ENCODE measurements at places on chromosomes 1 and 21.
A peak's percentile ranks its signal among the peaks of the same experiment; 100 is the strongest.

DNA sequence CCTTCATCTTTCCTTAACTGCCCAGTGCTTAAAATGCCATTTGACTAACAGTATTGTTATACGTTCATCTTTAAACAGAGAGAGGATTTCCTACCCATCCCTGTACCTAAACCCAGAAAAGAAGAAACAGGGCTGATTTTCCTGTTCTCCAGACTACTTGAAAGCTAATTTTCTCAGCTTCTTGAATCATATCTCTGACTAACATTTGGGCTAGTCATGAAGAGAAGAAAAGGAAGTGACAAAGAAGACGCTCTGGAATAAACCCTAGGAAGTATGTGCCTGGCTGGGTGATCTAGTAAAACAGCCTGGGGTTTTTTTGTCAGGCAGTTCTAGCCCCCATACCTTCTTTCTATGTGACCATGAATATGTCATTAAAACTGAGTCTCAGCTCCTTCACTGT, 44.8 kb upstream of the SGIP1 start:
- DNase-seq: no peak

GRCh38 chr1:114164840-114165543, 11.3 kb upstream of the SYT6 start:
- no peak for DNase-seq

- no peak for DNase-seq
Observed at GRCh38 chr1:96365076-96365475, 356.5 kb upstream of the PTBP2 start.

DNA sequence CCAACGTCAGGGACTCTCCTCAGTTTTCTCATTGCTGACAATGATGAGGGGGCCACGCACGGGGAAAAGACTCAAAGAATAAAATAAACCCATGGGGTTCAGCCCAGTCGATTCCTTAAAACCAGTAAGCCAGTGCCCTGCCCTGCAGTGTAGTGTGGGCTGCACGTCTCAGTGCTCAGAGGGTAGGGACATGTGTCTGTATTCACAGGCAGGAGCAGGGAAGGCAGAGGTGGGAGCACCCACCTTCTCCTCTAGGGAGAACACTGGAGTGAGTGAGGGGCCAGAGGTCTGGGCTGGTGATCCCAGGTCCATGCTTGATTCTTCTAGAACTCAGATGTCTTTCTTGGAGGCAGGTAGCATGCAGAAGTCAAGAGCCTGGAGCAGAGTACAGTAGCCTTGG, 303.6 kb downstream of the MATN1 start:
- DNase-seq: no peak

DNA sequence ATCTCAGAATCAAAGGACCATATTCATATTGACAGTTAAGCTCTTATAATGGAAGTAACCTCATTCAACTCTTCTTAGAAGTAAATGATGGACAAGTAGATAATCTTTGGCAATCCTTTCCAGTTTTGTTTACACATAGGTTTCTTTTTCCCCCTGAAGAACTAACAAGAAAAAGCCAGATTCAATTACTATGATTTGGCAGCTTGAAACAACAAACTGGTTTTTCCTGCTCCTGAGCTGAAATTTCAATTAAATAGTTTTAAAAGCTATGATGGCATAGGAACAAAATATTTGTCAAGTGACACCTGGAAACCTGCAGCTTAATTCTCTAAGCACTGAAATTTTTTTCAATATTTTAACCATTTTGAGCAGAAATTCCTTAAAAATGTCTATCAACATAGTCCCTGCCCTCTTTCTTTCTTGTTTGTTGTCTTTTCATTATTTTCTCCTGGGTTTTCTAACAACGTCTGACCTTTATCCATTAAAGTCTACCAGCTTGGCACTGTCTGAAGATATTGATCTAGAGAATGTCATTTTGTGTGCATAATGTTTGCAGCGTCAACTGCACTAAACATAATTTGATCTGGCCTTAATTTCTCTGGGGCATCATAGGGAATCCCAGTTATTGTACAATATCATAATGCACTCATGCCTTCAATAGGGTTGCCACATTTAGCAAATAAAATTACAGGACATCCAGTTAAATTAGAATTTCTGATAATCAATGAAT, 4.0 kb upstream of the SLC35A3 start:
- DNase-seq: no peak

- DNase-seq: no peak
Observed at GRCh38 chr1:226719596-226720387, 19.3 kb downstream of the ITPKB start.

DNA sequence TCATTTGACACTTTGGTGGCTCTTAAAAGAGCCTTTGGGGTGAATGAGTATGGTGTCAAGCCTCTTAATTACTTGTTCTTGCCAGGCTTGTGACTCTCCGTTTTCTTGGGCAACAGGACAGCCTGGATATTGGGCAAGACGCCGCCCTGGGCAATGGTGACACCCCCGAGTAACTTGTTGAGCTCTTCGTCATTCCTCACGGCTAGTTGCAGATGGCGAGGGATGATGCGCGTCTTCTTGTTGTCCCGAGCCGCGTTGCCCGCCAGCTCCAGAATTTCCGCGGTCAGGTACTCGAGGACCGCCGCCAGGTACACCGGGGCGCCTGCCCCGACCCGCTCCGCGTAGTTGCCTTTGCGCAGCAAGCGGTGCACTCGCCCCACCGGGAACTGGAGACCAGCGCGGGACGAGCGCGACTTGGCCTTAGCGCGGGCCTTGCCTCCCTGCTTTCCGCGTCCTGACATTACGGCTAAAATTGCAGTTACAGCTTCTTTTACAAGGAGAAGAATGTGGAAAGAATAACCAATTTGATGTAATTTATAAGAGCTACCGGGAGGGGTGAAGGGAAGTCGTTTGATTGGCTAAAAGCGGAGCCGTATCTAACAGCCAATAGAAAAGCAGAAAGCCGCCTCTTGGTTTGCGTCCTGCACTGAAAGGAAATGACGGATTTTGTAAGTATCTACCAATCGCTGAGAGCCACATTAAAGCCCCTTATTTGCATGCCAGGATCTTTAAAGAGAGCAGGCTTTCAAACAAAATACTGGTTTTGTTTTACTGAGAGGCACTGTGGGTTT, 11.7 kb upstream of the BOLA1 start:
- peak; percentile 96 for DNase-seq

- no peak for DNase-seq
Observed at GRCh38 chr21:36949171-36950141, 17.0 kb downstream of the HLCS start.

DNA sequence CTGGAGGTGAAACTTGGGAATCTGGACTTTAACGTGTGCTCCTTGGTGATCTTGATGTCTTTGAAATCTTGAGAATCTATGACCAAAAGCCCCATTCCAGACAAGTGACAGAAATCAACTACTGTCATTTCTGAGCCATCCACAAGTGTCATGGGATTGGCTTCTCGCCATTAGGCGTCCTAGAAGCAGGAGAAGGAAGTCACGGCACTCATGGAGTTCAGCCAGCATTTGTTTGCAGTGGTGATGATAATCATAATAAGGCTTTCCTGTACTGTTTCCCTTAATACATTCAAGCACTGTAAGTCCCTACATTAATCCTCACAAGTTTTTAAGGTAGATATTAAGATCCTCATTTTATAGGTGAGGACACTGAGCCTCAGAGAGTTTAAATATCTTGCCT, 11.9 kb downstream of the F5 start:
- DNase-seq: no peak

GRCh38 chr21:33622253-33622652, 19.3 kb downstream of the CRYZL1 start:
- DNase-seq: no peak

DNA sequence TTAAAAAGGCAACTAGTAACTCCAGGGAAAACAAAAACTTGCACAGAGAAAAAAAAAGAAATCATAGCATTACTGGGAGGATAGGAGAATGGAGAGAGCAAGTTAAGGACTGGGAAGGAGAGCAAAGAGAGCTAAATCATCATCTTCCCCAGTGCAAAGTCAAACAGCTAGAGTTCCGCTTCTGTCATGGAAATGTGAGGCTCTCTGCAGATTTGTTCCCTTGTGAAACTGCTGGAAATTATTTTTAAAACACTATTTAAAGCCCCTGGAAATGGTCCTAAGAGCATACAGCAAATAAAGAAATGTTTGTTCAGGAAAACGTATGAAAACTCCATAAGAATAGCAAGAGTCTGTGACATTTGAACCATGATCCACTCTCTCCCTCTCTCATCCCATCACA, 64.6 kb downstream of the CAMK2N1 start:
- no peak for DNase-seq

- DNase-seq: no peak
Observed at GRCh38 chr1:21123287-21123948, 53.3 kb downstream of the EIF4G3 start.

GRCh38 chr1:231792634-231793033, 166.0 kb downstream of the DISC1 start:
- DNase-seq: no peak

GRCh38 chr1:31938184-31938975, at the start of gene PTP4A2:
PTP4A2 (minus strand) TSS chr1:31938368; CDS start chr1:31919065, 19,303 bp downstream.
- DNase-seq: peak; percentile 71

All from pulmonary artery endothelial cell (primary cell).